ENCODE measurements at places on chromosomes 3 and 15.
A peak's percentile ranks its signal among the peaks of the same experiment; 100 is the strongest.

GRCh38 chr3:89340408-89340807, 233.0 kb downstream of the EPHA3 start:
- DNase-seq: no peak

- DNase-seq: peak; percentile 1
These were observed 103.4 kb downstream of the LSAMP start for GRCh38 chr3:116341899-116342298.

GRCh38 chr3:29805757-29806156, 524.9 kb downstream of the RBMS3 start:
- peak; percentile 31 for DNase-seq

GRCh38 chr15:99546441-99547100, 19.2 kb upstream of the MEF2A start:
- no peak for DNase-seq

DNA sequence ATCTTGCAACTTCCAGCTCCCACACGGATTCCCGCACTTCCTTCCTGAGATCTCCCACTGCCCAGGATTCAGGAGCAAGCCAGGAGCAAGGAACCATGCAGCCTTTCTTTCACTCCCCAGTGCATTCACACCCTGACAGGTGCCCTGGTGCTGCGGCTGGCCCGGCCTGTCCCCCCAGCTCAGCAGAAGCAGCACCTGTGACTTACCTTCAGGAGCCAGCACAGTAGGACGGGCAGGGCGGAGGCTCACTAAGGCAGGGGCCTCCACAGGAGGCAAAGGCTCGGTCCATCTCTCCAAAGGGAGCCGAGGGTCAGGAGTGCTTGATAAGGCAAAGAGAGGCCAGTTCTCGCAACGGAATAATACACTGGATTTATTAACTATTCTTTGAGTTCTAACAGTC, 4.8 kb downstream of the ANKRD63 start:
- DNase-seq: no peak

GRCh38 chr3:187064210-187065115, 74.8 kb downstream of the RPL39L start:
- DNase-seq: peak; percentile 44

DNA sequence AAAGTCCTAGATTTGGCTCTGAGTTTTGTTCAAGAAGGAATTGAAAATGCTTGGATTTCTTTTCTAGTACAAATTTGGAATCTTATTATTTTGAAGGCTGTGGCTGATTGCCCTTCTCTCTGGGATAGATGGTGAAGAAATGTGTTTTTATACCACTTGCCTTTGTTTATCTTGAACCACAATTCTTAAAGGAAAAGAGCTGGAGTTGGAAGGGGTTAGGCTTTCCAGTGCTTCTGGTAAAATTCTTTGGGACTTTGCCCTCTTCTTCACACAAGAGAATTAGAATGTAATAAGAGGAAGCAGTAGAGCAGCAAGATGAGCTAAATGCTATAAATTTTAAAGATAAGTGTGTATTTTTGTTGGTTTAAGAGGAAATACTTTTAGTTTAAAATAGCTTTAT, 65.8 kb downstream of the COL6A5 start:
- DNase-seq: no peak

- no peak for DNase-seq
These were observed 116.7 kb downstream of the ADAM10 start for GRCh38 chr15:58632789-58633188.

DNA sequence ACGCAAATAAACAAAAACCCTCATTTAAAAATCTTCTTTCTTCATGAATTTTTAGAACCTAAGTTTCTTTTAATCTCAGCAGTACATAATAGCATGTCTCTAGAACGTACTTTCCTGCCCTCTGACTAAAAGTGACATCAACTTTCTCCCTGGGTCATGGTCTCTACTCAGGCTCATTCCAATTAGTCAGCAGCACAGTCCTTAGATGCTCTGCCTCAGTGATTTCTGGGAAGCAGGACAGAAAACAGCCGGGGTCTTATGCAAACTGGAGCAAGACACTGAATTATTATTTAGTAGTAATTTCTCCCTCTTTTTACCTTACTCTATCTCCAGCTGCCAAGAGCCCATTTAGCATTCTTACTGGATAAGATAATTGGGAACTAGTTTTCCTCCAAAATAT, 365.2 kb downstream of the TUSC7 start:
- DNase-seq: peak; percentile 76

DNA sequence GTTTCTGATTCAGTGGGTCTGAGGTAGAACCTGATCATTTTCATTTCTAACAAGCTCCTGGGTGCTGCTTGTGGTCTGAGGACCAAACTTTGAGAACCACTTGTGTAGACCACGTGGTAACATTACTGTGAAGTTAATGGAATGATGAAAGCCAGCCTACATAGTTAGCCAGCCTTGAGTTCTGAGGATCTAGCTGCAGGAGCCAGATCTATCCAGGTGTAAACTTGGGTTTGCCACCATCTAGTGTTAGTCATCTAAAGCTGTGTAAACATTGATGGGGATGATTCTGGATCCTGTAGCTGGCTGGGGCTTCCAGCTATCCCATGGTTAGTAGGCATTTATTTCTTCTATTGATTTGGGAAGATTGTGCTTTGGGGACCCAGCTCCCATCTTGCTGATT, 170.0 kb downstream of the TMEM108 start:
- peak; percentile 8 for DNase-seq

DNA sequence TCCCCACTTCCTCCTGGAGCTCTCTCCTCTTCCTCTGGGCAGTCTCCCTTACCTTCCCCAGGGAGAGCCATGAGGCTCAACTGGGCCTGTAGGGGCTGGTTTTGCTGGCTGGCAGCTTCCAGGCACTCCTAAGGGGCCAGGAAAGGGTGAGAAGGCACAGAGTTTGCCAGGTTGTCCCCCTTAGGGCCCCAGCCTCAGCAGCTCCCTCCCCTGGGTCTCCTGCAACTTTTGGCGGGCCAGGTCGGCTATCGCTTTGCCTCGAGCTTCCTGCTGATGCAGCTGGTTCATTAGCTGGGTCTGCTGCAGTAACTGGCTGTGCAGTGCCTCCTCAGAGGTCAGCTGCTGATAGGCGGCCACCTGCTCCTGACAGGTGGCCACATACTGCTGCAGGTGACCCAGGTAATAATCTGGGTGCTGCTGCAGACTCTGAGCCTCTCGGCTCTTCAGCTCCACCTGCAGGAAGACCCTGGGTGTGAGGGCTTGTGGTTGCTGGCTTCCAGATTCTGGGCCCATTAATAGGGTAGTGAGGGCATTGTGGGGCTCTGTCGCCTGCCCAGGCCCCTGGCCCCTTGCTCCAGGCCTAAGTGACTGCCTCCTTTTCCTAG, 29.7 kb upstream of the OR4F6 start:
- no peak for DNase-seq

DNA sequence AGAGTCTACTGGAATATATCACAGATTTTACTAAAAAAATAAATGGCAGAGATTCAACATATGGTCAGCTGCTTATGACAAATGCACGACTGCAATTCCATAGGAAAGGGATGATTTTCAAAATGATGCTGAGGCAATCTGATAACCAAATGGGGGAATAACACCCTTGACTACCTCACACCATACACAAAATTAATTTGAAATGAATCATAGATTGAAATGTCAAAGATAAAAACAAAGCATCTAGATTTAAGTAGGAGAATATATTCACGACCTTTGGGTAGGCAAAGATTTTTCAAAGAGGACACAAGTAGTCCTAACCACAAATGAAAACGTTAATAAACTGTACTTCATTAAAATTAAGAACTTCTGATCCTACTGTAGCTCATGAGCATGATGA, 11.2 kb downstream of the SENP7 start:
- DNase-seq: no peak

- DNase-seq: peak; percentile 94
These were observed 68.0 kb downstream of the CHL1 start for GRCh38 chr3:264394-265156.

DNA sequence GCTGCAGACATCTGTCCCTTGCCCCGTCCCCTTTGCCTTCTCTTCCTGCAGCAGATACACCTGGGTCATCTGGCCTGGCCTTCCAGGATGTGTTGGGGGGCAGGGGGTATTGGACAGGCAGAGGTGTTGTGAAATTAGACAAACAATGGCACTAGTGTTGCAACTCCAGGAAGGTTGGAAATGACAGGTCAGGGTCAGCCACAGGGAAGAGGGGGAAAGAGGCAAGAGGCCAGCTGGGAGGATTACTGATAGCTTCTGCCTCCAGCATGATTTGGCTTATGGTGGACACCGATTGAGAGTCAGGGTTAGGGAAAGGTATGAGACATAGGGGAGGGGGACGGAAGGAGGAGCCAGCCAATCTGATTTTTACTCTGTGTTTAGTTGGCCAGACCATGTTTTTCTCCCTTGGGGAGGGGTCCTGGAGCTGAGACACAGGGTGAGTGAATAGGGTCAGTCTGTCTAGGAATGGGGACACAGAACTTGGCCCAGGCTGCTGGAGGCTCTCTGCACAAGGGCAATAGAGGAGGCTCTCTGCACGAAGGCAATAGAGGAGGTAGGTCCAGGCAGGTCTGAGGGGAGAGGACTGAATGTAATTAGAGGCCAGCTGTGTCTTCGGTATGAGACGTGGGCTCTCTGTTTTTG, 3.4 kb upstream of the ATP2B2 start:
- no peak for DNase-seq

- DNase-seq: no peak
These were observed 27.9 kb downstream of the PLA1A start for GRCh38 chr3:119625451-119626153.

- DNase-seq: no peak
These were observed 203.2 kb downstream of the OSBPL10 start for GRCh38 chr3:31777887-31778286.

DNA sequence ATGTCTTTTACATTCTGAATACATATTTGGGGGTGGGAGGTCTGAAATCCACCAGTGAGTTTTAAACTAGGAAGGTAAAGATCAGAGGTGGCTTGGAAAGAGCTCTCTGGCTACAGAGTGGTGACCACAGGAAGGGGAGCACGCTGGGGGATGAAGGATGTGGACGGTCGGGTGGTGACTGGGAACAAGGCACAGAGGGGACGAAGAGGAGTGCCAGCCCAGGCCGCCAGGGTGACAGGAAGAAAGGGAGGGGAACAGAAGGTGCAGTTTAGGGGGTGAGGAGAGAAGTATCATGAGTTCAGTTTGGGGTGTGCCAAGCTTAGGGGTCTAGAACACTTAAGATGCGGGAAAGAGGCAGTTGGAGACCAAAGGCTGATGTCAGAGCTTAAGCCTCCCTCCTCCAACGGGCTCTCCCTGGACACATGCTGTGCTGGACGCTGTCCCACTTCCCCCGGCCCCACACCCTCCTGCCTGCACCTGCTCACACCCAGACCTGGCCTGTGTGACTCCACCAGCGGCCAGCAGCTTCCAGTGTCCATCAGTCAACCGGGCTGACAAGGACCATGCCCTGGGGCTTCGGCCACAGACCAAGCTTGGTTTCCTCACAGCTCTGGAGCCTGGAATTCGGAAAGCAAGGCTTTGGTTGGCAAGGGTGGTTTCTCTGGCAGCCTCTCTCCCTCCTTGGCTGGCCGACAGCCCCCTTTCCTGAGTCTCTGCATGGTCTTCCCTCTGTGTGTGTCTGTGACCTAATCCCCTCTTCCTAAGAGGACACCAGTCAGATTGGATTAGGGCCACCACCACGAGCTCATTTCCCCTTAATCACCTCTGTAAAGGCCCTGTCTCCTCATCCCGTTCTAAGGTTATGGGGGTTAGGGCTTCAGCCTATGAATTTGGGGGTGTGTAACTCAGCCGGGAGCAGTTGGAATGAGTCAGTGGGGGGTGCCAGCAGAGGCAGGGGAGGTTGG, 120.4 kb upstream of the IQSEC1 start:
- DNase-seq: no peak

DNA sequence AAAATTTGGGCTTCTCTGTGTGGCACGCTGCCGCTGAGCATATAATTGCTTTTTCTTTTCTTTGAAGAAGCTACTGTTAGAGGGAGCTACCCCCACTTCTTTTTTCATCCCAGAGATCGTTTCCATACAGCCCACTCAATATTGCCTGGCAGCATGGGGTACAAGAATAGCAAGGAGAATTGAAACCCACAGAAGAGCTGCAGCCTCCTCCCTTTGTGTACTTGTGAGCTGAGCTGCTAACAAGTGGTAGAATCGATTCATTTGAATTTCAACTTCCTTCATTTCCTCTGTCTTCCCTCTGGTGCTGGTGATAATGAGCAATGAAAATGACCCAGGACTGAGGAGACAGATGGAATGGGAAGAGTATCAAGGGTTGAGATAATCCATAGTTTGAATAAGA, 64.9 kb downstream of the LRRC3B start:
- DNase-seq: no peak

DNA sequence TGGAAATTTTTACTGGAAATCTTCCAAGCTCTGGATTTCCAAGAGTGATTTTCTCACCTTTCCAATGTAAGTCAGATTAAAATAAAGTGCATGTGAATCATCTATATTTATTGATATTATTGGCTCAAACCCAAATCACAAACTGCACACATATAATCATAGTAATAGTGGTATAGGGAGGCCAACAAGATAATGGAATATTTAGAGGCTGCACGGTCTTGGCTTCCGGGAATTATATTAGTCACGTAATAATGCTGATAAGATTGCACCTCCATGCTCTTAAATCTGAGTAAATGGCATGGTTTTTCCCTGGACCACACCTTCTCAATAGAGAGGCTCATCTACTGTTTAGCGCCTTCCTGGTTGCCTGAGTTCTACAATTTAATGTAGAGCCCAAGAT, 567.1 kb upstream of the NR2F2 start:
- no peak for DNase-seq

DNA sequence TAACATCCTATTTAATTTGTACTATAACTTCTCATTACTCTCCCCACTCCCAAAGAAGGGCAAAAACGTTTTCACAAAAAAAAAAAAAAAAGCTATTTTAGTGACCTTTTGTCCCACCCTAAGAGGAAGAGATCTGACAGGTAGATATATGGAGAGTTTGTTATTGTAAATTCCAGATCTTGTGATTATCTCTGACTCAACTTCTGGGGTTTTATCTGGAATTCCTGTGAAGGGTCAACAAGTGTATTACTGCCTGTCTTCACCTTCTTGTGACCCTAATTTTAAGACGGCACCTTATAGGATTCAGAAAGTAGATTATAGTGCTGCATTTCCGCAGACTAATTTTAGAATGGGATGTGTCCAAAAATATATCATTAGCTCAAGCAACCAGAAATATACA, 205.9 kb upstream of the CDIN1 start:
- peak; percentile 53 for DNase-seq

DNA sequence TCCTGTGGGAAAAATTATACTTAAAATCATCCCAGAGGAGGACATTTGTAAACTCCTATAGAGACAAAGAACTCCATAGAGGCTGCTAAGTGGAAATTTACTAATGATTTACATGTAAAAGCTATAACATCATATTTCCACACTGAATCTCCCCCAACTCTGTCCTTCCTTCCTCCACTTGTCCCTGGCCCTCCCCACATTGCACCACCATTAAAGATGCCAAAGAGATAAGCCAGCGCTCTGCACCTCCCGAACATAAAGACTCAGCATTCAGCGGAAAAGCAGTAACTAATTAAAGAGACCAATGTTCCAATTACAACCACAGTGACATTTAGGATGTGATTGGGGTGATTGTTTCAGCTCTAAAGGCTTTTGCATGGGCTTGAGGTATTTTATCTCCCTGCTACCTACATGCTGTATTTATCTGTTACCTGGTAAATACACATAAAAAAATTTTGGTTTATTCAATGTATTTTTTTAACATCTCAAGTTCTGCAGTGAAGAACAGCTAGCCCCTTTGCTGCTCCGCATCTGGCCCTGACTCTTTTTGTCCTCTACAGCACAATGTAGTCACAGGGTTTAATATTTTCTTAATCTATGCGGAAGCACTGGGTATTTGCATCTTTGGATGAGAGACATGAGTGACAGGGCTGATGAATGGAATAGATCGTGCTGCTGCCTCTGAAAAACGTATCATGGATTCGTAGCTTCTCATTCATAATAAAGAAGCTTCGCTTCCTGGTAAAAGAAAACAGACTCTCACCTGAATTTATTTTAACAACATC, 35.3 kb upstream of the B3GNT5 start:
- no peak for DNase-seq

- no peak for DNase-seq
These were observed 77.5 kb downstream of the BOC start for GRCh38 chr3:113288881-113289280.

All from kidney tubule cell (primary cell).